Activated CD8-positive, alpha-beta T cell treated with anti-CD3 and anti-CD28 coated beads for 36 hours (primary cell): ENCODE measurements at places on chromosomes 2 and 18. TPM values are rescaled to one million over a fixed set of nuclear protein-coding genes. Genes with fewer than 3 reads are reported as not detected.

Gene SERPINB13
- not detected for total RNA-seq

Gene TMEM37
- total RNA-seq = not detected

Gene MC4R
- total RNA-seq = not detected

Gene BCL2
- 107 TPM for total RNA-seq

Gene CCDC178
- not detected for total RNA-seq

Gene AFG3L2
- total RNA-seq = 60.6 TPM

Gene NEUROD1
- not detected for total RNA-seq

Gene DNER
- not detected for total RNA-seq

Gene SOCS6
- total RNA-seq = 0.47 TPM

Gene SCN3A
- total RNA-seq = 0.07 TPM

Gene QPCT
- total RNA-seq = 0.29 TPM

Gene CHRND
- not detected for total RNA-seq

Gene SLC4A5
- total RNA-seq = 1.8 TPM

Gene ATG9A
- total RNA-seq = 54.8 TPM
